Right ventricle myocardium inferior (tissue), 1 donor: ENCODE measurements at places on chromosomes 7 and 10.

GRCh38 chr10:90695915-90696676, 161.7 kb downstream of the HTR7 start:
- DNase-seq: no peak

- no peak for DNase-seq
Observed at GRCh38 chr10:48550071-48550691, 54.7 kb downstream of the ARHGAP22 start.

- no peak for DNase-seq
Observed at GRCh38 chr7:150321788-150322113, 1.4 kb upstream of the LRRC61 start.

DNA sequence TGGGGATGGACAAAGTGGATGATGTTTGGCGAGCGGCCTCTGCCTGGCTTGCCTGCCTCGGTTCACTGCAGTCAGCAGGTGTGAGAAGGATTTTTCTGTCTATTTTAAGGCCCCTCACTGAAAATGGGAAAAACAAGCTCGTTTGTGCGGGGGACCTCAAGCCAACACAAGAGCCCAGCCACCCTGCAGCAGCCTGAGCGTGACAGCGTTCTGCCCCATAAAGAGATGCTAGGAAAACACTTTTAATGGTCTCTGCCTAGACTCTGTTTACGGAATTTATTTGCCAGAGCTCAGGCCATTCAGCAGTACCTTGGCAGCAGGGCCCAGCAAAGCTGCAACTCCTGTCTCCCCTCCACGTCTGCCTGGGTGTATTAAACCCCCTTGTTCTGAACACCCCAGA, 131.7 kb downstream of the GRK5 start:
- DNase-seq: peak; percentile 31

DNA sequence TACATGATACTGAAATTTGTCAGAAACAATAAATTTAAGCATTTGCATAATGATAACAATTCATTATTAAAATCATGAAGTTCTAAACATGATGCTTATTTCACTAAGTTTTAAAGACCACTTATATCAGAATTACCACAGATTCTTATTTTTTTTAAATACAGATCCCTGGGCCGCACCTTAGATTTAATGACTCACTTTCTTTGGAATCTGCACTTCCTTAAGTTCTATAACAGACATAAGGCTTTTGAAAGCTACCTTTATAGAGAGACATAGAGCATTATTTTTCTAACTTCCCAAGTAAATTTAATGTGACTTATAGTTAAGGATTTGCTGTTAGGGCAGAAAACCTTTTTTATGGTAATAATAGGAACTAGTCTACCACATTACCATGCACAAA, 214.9 kb downstream of the IPMK start:
- no peak for DNase-seq

- no peak for DNase-seq
Observed at GRCh38 chr10:116886772-116887171, 37.5 kb downstream of the ENO4 start.

GRCh38 chr10:12218991-12219390, 23.0 kb downstream of the CDC123 start:
- DNase-seq: no peak

DNA sequence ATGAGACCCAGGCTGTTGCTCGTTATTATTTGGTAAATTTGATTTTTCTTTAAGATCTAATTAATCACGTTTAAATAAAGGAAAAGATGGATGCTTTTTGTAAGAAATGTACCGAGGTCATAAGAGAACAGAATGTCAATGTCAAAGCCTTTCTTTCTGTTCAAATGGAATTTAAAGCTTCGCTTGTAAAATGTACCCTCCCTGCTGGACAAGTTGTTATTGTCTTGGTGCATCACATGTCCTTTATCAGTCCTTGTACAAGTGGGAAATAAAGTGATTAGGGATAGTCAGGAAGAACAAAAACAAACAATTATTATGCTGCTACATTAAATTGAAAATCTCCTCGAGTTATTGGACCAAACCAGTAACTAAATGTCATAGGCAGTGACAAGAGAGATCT, 363.2 kb downstream of the PHTF2 start:
- DNase-seq: no peak

DNA sequence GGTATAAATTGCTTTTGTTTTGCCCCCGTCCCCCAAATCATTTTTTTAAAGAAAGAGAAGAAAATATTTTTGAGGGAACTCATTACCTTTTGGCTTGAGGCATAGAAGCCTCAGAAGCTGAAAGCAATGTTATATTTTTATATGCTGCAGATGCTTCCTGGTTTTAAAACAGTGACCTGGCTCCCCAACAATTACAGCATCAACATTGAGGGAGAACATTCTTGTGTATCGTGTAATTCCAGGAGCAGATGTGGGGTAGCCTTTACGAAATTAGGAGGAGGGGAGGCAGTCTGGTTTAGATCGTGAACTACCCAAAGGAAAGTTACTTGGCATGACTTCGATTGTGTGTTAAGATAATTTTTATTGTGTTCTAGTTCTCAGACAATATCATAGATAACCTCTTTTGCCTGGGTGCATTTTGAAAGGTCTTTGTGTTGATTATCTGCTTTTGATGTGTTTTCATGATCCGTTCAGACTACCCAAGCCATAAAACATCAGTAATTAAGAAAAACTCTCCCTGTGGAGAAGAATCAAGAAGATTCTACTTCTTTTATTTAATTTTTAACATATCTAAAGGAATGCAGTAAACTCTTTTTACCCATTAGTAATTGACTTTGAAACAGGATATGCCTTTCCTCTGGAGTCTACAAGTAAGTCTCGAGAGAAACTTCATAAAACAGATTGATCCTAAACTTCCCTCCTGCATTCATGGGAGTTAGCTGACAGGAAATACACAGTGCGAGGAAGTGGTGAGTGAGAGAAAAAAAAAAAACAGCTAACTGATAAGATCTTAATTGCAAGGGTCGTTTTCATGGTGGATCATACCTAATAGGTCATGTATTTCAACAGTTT, 141.4 kb downstream of the KIAA1217 start:
- DNase-seq: no peak

- no peak for DNase-seq
Observed at GRCh38 chr10:130606001-130606405, 469.8 kb downstream of the GLRX3 start.

DNA sequence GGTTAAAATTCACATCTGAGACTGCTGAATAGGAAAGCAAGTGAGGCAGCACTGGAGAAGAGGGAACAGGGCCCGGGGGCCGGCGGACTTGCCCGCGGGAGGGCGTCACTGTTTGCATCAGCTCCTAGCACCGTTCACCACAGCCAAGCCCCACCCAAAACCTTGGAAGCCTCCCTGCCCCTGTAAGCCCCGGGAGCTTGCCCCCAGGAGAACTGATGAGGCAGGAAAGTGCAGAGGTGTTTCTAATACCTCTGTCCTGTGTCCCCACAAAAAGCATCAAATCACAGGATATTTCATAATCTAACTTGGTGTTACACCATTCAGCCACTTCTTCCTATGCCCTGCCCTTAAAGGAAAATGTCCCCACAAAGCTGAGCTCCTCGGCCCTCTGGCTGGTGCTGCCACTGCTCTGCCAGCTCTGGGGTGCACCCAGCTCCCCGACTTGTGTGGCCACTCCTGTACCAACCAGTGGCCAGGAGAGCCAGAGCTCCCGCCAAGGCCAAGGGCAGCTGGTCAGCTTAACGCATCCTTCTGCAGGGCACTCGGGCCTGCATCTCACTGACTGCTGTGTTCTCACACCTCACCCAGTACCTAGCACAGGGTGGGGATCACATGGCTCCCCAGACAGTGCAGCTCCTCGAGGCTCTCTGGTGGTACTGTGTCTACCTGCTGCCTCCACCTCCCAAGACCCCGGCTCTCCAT, 47.3 kb upstream of the CNPY1 start:
- no peak for DNase-seq

DNA sequence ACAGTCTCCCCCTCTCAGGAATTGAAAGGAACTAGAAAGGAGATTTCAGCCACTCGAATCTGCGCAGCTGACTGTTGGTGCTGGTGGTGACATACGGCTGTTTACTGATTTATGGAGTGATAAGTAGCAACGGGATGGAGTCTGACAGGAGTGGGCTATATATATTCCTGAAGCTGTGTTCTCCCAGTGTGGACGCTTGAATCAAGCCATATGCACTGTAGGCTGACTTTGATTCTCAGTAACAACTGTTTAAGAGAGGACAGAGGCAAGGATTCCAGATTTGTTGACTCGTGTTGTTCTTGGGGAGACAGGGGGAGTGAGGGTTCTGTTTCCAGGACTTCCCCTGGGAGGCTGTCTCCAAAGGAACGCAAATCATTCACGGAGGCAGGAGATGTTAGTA, 260.1 kb upstream of the AUTS2 start:
- DNase-seq: no peak

DNA sequence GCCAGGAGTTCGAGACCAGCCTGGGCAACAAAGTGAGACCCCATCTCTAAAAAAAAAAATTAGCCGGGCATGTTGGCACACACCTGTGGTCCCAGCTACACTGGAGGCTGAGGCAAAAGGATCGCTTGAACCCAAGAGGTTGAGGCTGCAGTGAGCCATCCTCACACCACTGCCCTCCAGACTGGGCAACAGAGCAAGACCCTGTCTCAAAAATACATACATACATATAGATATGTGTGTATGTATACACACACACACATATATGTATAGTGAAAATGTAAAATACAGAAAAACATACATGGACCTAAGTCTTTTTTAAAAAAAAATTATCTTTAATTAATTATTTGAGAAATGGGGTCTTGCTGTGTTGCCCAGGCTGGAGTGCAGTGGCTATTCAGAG, 5.5 kb downstream of the SMO start:
- no peak for DNase-seq

DNA sequence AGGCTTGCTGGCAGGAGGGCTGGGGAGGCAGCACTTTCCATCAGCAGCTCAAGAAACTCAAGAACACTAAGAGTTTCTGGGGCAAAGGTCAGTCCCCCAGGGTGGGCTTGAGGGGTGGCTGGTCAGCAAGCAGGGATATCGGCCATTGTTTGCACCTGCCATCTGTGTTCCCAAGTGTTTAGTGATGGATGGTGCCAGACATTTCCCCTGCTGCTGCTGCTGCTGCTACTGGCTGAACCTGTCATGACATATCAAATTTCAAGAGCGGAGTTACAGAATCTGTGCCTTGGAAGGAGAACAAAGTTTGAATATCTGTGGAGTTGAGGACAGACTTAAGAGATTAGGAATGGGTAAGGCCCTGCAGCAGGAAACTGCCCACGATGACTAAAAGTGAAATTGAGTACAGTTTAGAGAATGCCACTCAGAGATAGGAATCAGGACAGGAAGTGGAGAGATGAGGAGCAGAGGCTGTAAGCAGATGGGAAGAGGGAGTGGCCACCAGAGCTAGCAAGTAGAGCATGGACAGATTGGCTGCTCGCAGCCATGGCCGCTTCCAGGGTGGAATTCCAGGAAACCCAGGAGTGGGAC, 39.2 kb upstream of the PPP1R3C start:
- peak; percentile 53 for DNase-seq

GRCh38 chr10:100749309-100750217, 4.2 kb downstream of the PAX2 start:
- DNase-seq: no peak

DNA sequence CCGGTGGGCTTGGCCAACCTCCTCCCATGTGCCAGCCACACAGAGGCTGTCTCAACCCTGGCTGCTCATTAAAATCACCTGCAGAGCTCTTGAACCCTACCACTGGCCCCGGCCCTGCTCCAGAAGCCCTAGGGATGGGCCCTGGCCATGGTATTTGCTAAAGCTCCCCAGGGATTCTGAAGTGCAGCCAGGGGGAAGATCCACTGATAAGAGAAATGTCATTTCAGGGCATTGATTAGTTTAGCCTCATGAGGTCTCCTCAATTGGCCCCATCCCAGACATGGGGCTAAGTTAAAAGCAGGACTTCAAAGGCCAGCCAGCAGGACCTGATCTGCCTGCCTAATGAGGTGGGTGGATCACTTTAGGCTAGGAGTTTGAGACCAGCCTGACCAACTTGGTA, 65.2 kb downstream of the ABRAXAS2 start:
- DNase-seq: no peak

GRCh38 chr10:488933-489215, 200.6 kb downstream of the DIP2C start:
- DNase-seq: no peak

DNA sequence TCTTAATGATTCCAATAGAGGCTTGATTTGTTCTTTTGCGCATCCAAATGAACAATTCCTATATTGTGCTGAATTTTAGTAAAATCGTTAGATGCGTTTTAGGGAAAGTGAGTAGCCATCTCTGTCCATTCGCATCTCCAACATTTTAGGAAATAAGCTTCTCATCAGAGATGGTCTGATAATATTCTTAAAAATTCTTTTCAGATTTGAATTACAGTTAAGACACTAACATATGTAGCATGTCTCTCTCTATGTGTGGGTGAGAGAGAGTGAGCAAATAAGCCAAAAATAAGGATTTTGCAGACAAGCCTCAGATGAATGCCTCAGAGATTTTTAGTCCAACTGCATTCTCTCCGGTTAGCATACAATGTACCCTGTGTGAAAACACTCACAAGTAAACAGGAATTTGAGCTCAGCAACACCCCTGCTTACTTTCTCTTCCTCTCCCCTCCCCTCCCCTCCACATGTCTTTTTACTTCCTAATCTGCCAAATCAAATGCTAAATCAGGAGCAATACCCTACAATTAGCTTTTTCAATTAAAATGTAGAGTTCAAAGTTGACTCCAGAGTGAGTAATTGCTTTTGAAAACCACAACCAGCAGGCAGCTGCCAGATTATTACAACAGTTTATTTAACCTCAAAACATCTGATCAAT, 354.4 kb downstream of the CRPPA start:
- no peak for DNase-seq
